A549 treated with Hydrocortisone at 1 μM for 4 hours (cell line): ENCODE measurements at places on chromosomes 3 and 15. TPM values are rescaled to one million over a fixed set of nuclear protein-coding genes. Genes with fewer than 3 reads are reported as not detected.

GOLGA6L4 gene
- total RNA-seq = 0.84 to 1.9 TPM (median 1.2 TPM) in 5 replicates

THBS1 gene
- 41.7 to 98.2 TPM (median 57.1 TPM) in 5 replicates for total RNA-seq

TEX264 gene
- total RNA-seq = 64.0 to 72.3 TPM (median 69.2 TPM) in 5 replicates

SKOR1 gene
- 0.02 to 0.07 TPM (median 0.05 TPM) in 5 replicates for total RNA-seq

KCNMB3 gene
- 1.1 to 1.8 TPM (median 1.4 TPM) in 5 replicates for total RNA-seq

MINAR1 gene
- 0.39 to 0.61 TPM (median 0.51 TPM) in 5 replicates for total RNA-seq

RFTN1 gene
- total RNA-seq = 2.6 to 4.1 TPM (median 3.4 TPM) in 5 replicates

VEPH1 gene
- 0.25 to 0.70 TPM (median 0.51 TPM) in 5 replicates for total RNA-seq

SYNPR gene
- not detected in 5 replicates for total RNA-seq

CCDC13 gene
- total RNA-seq = 0.30 to 0.54 TPM (median 0.35 TPM) in 5 replicates

SOX14 gene
- not detected in 5 replicates for total RNA-seq

SLCO2A1 gene
- 0.07 to 0.24 TPM (median 0.23 TPM) in 5 replicates for total RNA-seq

ZWILCH gene
- total RNA-seq = 32.2 to 39.2 TPM (median 35.5 TPM) in 5 replicates

NOX5 gene
- 0.11 to 0.35 TPM (median 0.20 TPM) in 5 replicates for total RNA-seq

CILP gene
- total RNA-seq = 0.21 to 0.44 TPM (median 0.41 TPM) in 5 replicates

SEMA3B gene
- 6.0 to 9.4 TPM (median 6.2 TPM) in 5 replicates for total RNA-seq

PLA2G4E gene
- total RNA-seq = 0.03 TPM in 1 of 5 replicates, not detected in the others

DGKG gene
- total RNA-seq = 7.0 to 13.9 TPM (median 7.2 TPM) in 5 replicates

RAB8B gene
- 8.9 to 22.6 TPM (median 12.4 TPM) in 5 replicates for total RNA-seq

LRTM1 gene
- not detected in 5 replicates for total RNA-seq

PEX5L gene
- not detected in 5 replicates for total RNA-seq

GOLGA6D gene
- total RNA-seq = 0.03 to 0.08 TPM in 2 of 5 replicates, not detected in the others

IL20RB gene
- 0.67 to 1.6 TPM (median 0.97 TPM) in 5 replicates for total RNA-seq

IQCF5 gene
- total RNA-seq = not detected in 5 replicates

RARB gene
- 5.6 to 13.6 TPM (median 9.5 TPM) in 5 replicates for total RNA-seq

SLC7A14 gene
- not detected in 5 replicates for total RNA-seq

LAMB2 gene
- 92.5 to 109 TPM (median 101 TPM) in 5 replicates for total RNA-seq

GOLGA8H gene
- 1.9 to 3.9 TPM (median 2.8 TPM) in 5 replicates for total RNA-seq

BMF gene
- 1.2 to 1.6 TPM (median 1.5 TPM) in 5 replicates for total RNA-seq

EPHB1 gene
- total RNA-seq = 0.05 to 0.09 TPM (median 0.06 TPM) in 4 of 5 replicates, not detected in the other

RNU5B-1 gene
- total RNA-seq = not detected in 5 replicates

PPARG gene
- 37.4 to 43.6 TPM (median 41.5 TPM) in 5 replicates for total RNA-seq

TMEM41A gene
- 21.4 to 23.4 TPM (median 22.3 TPM) in 5 replicates for total RNA-seq

ZNF660 gene
- not detected in 5 replicates for total RNA-seq

FOXB1 gene
- not detected in 5 replicates for total RNA-seq

CLDN1 gene
- total RNA-seq = 17.1 to 21.7 TPM (median 19.6 TPM) in 5 replicates

CCK gene
- 1.3 to 2.3 TPM (median 1.9 TPM) in 5 replicates for total RNA-seq

TRPM7 gene
- 20.2 to 37.0 TPM (median 22.3 TPM) in 5 replicates for total RNA-seq

CCR1 gene
- not detected in 5 replicates for total RNA-seq

C3orf49 gene
- not detected in 5 replicates for total RNA-seq

FRMD4B gene
- total RNA-seq = 0.77 to 1.4 TPM (median 0.81 TPM) in 5 replicates

FAM240A gene
- total RNA-seq = not detected in 5 replicates

KATNBL1 gene
- 27.1 to 33.8 TPM (median 31.7 TPM) in 5 replicates for total RNA-seq

NUP210 gene
- total RNA-seq = 34.0 to 42.3 TPM (median 39.4 TPM) in 5 replicates

TTBK2 gene
- total RNA-seq = 1.6 to 2.2 TPM (median 2.0 TPM) in 5 replicates

EEF1AKMT4 gene
- total RNA-seq = 8.8 to 13.1 TPM (median 11.3 TPM) in 5 replicates

HIGD2B gene
- total RNA-seq = not detected in 5 replicates

LRRC3B gene
- not detected in 5 replicates for total RNA-seq
